ENCODE measurements at places on chromosomes 4 and X. TPM values are rescaled to one million over a fixed set of nuclear protein-coding genes. Genes with fewer than 3 reads are reported as not detected.

IDH3G gene
- total RNA-seq: 96.8 TPM

NDUFC1 gene
- total RNA-seq: 52.8 TPM

OTUD6A gene
- total RNA-seq: not detected

NSG1 gene
- total RNA-seq: 0.84 TPM

NPY5R gene
- total RNA-seq: not detected

CYTL1 gene
- total RNA-seq: 1.5 TPM

TMSB15A gene
- total RNA-seq: 64.7 TPM

PPP1R2C gene
- total RNA-seq: not detected

NPY2R gene
- under 0.01 TPM for total RNA-seq

HSPA4L gene
- 3.6 TPM for total RNA-seq

OCIAD2 gene
- total RNA-seq: 39.5 TPM

PRR27 gene
- total RNA-seq: not detected

ZNF732 gene
- 1.0 TPM for total RNA-seq

SLC6A14 gene
- total RNA-seq: not detected

ZNF718 gene
- total RNA-seq: 2.9 TPM

F8A2 gene
- total RNA-seq: not detected

HCFC1 gene
- total RNA-seq: 43.1 TPM

NSUN7 gene
- 0.67 TPM for total RNA-seq

DAPP1 gene
- total RNA-seq: not detected

CISD2 gene
- 11.6 TPM for total RNA-seq

NLRP2B gene
- not detected for total RNA-seq

SMPX gene
- total RNA-seq: not detected

FMR1NB gene
- not detected for total RNA-seq

STPG2 gene
- not detected for total RNA-seq

CLGN gene
- total RNA-seq: 5.9 TPM

DUX4 gene
- not detected for total RNA-seq

GUCY2F gene
- total RNA-seq: under 0.01 TPM

IQSEC2 gene
- 9.4 TPM for total RNA-seq

RTL3 gene
- 0.50 TPM for total RNA-seq

CFP gene
- total RNA-seq: under 0.01 TPM

ZFYVE28 gene
- total RNA-seq: 2.8 TPM

MAGEA12 gene
- not detected for total RNA-seq

CCDC160 gene
- not detected for total RNA-seq

RGN gene
- 1.0 TPM for total RNA-seq

LEF1 gene
- 3.7 TPM for total RNA-seq

CDK16 gene
- total RNA-seq: 120 TPM
